ENCODE measurements at places on chromosomes 5 and 9.

DNA sequence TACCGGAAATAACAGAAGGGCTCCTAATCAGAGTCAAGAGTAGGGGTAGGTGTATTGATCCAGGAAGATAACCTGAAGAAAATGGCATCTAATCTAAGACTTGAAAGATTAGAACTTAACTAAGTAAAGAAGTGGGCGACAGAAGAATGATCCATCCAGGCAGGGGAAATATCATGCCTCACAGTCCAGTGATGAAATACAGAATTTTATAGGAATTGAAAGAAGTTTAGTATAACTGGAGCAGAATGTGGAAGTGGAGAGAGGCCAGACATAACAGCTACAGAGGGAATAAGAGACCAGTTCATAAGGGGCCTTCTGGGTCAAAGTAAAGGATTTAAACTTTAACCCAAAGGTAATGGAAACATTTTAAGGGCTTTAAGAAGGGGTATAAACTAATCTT, 42.2 kb downstream of the ERP44 start:
- DNase-seq = no peak

- DNase-seq = no peak
Measured at GRCh38 chr9:93223260-93224180, 39.6 kb downstream of the WNK2 start.

- DNase-seq = no peak
Measured at GRCh38 chr5:144035046-144035740, 135.3 kb downstream of the YIPF5 start.

- DNase-seq = no peak
Measured at GRCh38 chr5:89954916-89955315, 454.6 kb downstream of the CETN3 start.

GRCh38 chr5:82785456-82785855, 291.7 kb downstream of the TMEM167A start:
- DNase-seq = no peak

- DNase-seq = no peak
Measured at GRCh38 chr5:89686081-89686765, 723.3 kb downstream of the CETN3 start.

GRCh38 chr9:109792951-109793546, 13.1 kb downstream of the PALM2AKAP2 start:
- DNase-seq = no peak

DNA sequence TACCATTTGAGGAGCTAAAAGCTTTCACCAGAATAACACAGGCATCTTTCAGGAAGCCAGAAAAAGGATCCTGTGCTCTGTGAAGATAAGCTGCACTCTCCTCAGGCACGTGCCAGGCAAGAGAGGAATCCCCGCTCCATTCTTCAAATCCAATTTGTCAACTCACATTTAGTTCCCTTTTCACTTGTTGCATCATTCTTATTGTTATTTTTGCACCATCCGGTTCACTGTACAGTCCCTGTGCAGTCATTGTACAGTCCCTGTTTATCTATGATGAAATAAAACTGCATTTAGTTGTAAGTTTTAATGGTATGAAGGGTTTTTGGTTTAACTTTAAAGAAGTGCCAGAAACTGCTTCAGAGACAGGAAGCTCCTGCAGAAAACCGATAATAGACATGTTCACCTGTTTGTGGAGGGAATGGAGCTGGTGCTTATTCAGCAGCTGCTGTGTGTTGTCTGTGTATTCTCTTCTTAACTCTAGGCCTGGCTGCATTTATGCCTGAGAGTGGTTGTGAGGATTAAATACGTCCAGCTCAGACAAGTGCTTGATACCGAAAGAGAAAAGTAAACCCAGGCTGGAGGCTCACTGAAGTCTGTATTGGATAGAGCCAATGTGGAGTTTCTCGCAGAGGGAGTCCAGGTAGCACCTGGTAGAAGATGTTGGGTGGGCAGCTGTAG, 22.4 kb downstream of the IFNW1 start:
- no peak for DNase-seq

DNA sequence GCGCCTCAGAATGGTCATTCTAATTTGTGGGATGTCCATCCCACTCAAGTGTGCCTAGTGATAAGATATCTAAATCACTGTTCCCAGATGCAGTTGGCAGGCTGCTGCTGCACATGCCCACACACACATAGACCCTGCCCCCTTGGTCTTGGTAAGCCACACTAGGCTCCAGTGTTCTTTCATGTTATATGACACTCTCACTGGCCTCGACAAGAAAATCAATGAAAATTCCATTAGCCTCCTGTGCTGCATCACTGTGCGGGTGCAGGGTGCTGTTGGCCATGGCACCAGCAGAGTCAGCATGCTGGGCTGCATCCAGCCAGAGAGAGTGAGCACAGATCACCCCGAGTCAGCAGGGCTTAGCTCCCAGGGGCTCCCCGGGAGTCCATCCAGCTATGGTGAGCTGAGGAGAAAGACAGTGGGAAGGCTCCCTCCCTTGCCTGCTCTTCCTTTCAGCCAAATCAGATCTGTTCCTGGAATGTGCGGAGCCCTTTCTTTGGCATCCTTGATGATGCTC, 59.9 kb downstream of the ABLIM3 start:
- no peak for DNase-seq

DNA sequence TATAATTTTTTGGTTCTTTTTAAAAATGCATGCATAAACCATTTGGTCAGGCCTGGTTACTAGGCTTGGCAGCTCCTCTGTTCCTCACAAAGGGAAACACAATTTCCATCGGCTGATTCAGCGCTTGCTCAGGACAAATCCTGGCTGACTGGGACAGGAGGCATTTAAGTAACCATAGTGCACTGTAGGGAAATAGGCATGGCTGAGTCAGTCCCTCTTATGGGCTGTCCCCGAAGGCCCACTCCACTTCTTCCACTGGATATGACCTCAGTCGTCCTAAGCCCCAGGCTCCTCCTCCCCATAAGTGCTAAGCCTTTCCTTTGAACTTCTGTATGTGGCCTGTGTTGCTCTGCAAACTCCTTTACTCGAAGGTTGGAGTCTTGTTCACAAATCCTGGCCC, 71.2 kb upstream of the GLIS3 start:
- DNase-seq = no peak

GRCh38 chr9:111957856-111958631, 61.4 kb downstream of the UGCG start:
- no peak for DNase-seq

DNA sequence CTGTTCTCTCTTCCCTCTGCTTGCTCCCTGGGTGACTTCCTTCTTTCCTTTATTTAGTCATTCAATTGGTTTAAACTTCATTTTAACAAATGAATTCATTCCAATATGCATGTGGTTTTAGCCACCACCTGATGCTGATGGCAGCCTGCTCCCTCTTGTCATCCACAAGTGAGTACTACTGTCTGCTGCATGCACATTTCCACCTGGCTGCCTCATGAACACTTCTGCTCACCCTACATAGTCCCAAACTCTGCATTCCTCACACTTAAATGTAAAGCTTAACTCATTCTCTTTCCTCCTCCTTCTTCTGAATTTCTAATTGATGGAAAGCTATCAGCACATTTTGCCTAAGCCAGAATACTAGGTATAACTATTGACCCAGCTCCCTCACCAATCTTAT, 184.7 kb upstream of the ZNF462 start:
- no peak for DNase-seq

GRCh38 chr9:115005322-115005721, 74.9 kb upstream of the TNFSF8 start:
- DNase-seq = no peak

GRCh38 chr5:115388240-115388639, 91.8 kb upstream of the CCDC112 start:
- no peak for DNase-seq

DNA sequence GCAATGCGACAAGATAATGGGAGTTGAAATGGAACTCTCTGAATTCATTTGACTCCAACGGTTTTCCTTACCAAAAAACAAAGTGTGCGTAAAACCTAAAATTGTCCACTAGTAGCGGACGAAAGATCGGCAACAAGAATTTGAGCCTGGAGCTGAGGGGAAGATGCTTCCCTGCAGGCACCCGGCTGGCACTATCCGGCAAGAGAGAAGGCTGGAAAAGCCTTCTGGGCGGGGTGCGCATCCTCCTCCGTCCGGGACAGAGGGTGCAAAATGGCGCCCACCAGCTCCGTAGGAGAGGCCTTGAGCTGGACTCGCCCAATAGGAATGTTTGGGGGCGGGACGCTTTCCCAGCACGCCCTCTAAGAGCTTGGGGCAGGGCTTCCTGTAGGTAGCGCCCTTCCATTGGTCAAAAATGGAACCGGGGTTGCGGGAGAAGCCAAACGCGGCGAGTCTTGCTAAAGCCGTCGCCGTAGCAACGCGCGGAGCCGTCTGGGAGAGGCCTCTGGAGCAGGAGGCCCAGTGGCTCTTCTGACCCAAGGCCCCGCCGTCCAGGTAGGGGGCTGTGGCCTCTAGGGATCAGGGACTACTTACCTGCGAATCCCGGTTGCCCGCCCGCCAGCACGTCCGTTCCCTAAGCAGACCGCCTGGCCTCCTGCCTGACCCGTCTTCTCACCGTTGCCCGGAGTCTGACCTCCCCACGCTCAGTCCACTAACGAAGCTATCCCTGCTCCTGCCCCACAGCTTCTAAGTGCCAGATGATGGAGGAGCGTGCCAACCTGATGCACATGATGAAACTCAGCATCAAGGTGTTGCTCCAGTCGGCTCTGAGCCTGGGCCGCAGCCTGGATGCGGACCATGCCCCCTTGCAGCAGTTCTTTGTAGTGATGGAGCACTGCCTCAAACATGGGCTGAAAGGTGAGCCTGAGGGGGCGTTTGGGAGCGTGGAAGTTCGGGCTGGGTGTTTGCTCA, 9.2 kb downstream of the RUFY1 start:
- peak; percentile 87 for DNase-seq

DNA sequence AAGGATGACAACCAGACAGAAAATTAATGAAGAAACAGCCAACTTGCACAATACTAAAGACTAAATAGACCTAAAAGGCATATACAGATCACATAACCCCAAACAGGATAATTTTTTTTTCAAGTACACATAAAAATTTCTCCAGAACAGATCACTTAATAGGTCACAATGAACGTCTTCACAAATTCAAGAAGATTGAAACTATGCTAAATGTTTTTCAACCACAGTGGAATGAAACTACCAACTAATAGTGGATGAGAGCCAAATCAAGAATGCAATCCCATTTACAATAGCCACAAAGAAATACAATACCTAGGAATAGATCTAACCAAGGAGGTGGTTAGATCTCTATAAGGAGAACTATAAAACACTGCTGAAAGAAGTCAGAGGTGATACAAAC, 145.8 kb downstream of the TMEM232 start:
- no peak for DNase-seq

GRCh38 chr9:121744002-121744686, 92.7 kb downstream of the DAB2IP start:
- DNase-seq = peak; percentile 37

DNA sequence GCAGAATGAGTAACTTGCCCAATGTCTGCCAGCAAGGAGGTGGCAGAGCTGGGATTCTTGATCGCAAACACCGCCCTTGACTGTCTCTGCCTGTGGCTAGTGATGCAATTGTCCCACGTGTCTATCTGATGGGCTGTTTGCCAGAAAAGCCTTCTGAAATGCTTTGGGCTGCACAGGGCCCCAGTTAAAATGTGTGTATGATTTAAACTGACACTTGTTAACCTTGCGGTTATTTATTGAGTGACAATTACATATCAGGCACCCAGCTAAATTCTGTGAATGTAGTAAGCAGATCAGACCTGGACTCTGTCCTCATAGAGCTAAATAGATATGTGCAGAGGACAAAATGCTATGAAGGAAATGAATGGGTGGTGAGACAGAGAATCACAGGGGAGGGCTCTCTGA, 11.6 kb upstream of the IL12B start:
- peak; percentile 64 for DNase-seq

DNA sequence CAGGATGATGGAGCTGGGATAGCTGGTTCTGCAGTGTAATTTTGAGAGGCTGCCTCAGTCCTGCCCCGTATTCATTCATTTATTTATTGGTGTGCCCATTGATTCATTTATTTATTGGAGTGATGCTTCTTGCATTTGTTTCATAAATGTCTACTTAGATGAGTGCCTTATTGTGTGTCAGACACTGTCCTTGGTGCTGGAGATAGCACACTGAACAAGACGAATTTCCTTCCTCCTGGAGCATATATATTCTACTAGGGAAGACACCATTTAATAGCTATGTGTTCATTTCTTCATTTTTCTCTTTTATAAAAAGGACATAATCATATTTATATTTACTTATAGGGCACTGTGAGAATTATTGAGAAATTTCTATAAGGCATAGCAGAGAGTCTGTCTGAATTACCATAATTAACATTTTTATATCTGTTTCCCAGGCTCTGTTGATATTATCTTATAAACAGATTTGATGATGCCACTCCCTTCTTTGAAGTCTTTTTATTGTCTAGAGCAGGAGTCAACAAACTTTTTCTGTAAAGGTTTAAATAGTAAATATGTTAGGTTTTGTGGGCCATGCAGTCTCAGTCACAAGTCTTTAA, 433.9 kb upstream of the ZNF608 start:
- DNase-seq = no peak

DNA sequence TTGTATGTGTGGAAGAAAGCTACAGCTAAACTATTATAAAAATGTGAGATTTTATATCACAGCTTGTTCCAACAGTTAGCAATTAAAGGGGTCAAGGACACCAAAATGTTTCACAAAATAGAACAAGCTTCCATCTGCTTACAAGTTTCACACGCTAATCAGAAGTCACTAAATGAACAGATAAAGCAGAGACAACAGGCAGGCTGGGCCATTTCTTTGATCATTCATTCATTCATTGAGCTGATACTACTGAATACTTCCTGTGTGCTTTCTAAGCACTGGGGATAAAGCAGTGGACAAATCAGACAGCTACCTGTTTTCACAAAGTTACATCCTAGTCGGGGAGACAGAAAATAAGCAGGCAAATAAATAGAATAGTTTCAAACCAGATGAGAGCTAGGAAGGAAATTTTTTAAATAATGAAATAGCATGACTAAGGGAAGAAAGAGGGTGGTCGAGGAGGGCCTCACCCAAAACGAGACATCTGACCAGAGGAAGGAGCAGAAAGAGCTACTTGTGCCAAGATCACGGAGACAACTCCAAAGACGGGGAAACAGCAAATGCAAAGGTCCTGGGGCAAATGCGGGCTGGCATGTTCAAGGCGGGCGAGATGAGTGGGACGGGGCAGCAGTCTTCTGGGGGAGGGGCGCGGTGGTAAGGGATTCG, 1.2 kb downstream of the MAPK9 start:
- no peak for DNase-seq

DNA sequence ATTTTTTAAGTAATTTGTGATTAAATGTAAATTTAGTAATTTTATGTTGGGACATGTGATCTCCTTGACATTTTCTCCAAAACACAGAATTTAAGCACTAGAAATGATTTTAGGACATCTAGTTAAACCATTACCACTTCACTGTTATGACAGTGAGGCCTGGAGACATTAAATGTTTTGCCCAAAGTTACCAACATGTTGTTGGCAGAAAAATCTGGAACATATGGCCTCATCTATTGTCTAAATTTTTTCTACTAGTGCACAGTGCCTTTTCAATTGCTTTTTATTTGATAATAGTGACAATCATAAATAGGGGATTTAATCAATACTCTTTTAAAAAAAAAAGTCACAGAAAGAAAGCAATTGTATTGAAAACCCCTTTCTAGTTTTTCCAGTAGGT, 45.6 kb downstream of the PIK3R1 start:
- no peak for DNase-seq

GRCh38 chr9:126383406-126384046, 56.9 kb downstream of the MVB12B start:
- no peak for DNase-seq
